ENCODE measurements at places on chromosomes 16 and 17.
A peak's percentile ranks its signal among the peaks of the same experiment; 100 is the strongest.

- DNase-seq = no peak
Observed at GRCh38 chr16:1958715-1959268, 546 bp upstream of the NDUFB10 start.

- no peak for DNase-seq
Observed at GRCh38 chr17:65066901-65067300, 10.4 kb upstream of the GNA13 start.

GRCh38 chr17:32142857-32143526 is 690 bp downstream of the RHOT1 start:
- no peak for DNase-seq

GRCh38 chr16:26070302-26071100 is 378.7 kb downstream of the HS3ST4 start:
- DNase-seq = no peak

GRCh38 chr17:56160422-56160821 is 7.1 kb downstream of the ANKFN1 start:
- DNase-seq = no peak

GRCh38 chr17:45051060-45051719 is at the start of gene DCAKD:
Gene DCAKD, minus strand, starts transcription at chr17:45051632. Its CDS starts 16,747 bp downstream, at chr17:45034885.
- DNase-seq = peak; percentile 70

DNA sequence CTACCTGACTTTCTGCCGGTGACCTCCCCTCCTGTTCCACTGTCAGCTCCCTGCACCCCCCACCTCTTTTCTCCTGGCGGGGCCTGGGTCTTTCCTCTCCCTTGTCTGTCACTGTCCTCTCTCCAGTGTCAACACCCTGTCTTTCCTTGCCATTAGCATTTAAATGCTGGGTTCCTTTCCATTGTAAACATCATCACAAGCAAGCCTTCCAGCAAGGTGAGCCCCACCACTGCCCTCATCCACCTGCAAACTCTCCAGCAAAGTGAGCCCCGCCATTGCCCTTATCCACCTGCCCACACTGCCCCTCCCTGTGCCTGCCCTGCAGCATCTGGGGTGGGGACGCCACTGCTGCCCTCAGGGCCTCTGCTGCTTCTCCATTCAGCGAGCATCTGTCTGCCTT is 195.0 kb downstream of the ENGASE start:
- DNase-seq = no peak

DNA sequence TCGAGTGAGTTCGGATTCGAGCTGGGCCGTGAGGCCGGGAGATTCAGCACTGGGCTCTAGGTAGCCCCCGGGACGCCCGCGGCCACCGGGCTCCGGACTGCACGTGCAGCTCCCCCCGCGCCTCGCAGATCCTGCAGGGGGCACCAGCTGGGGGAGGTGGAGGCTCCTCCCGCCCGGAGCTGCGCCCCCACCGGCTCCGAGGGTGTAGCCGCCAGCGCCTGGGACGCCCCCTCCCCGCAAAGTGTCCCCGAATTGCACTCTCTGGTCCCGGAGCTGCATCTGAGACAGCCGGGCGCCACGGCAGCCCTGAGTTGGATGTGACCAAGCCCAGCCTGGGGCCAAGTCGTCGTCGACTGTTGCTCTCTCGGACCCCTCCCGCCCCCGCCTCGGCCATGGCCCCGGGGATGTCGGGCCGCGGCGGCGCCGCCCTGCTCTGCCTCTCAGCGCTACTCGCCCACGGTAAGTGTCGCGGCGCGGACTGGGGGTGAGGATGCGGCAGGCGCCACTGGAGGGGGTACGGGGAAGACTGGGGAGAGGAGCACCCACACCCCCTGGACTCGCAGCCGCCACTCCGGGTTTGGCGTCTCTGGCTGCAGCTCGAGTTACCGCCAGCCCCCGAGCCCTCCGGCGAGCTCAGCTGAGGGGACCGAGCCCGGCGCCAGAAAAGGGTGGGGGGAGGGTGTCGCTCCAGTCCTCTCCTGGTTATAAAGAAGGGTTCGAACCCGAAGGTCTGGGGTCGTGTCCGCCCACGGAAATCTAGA is 1.5 kb downstream of the TMEM132E start:
- no peak for DNase-seq

GRCh38 chr16:13543850-13544249 is 376.1 kb upstream of the ERCC4 start:
- no peak for DNase-seq

DNA sequence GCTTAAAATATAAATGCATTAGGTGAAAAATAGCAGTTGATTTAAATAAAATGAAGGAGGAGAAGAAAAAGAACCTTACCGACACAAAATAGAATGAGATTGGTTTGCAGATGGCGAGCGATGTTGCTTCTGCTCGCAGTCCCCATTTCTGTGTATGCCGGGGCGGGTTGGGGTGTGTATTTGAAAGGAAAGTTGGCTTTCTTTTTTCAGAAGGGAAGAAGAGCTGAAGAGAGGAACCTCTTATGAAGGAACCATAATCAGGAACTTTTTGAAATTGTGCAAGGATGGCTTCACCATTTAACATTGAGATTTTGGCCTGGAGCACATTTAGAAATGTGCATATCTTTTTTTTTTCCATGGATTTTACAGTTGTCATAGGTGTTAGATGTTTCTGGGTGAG is at the start of gene IGSF6:
TSS of gene IGSF6 (minus strand) at position 156 of the 400 bp plus-strand sequence. CDS start at position 146, 10 bp downstream.
- no peak for DNase-seq

- DNase-seq = no peak
Observed at GRCh38 chr17:30299000-30299399, 7.3 kb upstream of the BLMH start.

- DNase-seq = no peak
Observed at GRCh38 chr17:61464130-61464842, 12.1 kb downstream of the TBX4 start.

- no peak for DNase-seq
Observed at GRCh38 chr16:67641779-67642708, 2.9 kb upstream of the CARMIL2 start.

- DNase-seq = no peak
Observed at GRCh38 chr16:58225965-58226602, 28.2 kb upstream of the CSNK2A2 start.

DNA sequence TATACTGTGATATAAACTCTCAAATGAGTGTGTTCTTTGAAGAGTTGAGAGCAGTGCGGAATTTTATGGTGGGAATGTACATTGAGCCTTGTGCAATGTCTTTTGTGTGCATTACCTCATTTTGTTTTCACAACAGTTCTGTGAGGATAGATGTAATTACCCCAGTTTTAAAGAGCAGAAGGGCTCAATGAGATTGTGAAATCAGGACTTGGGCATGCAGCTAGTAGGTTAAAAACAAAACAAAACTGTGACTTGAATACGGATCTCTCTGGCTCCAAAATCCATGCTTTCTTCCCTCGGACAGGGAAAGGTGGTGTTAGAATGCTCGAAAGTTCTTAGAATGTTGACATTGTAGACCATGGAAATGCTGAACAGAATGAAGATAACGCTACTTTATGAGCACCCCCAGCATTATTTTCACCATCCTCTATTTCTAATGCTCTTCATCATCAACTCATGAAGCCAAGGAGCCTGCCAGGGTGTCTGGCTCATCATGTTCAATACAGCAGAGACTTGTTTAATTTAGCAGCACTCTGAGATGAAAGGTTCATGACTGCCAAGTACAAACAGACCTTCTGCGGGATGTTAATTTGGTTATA is 17.1 kb downstream of the MRTFB start:
- DNase-seq = no peak

DNA sequence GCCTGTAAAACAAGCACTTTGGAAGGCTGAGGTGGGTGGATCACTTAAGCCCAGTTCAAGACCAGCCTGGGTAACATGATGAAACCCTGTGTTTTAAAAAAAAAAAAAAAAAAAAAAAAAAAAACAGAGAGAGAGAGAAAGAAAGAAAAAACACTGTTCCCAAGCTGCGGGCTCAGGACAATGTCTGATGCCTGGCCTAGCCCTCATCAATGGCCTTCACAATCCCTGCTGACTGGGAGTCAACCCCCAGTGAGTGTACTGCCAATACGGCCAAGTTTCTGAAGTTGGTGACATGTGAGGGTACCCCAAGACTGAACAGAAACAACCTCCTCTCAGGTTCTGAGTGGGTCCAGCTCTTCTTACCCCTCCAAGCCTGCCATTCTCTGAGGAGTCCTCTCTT is 116.5 kb downstream of the ZNF778 start:
- DNase-seq = no peak

- no peak for DNase-seq
Observed at GRCh38 chr16:46712911-46713310, 23.5 kb downstream of the ORC6 start.

DNA sequence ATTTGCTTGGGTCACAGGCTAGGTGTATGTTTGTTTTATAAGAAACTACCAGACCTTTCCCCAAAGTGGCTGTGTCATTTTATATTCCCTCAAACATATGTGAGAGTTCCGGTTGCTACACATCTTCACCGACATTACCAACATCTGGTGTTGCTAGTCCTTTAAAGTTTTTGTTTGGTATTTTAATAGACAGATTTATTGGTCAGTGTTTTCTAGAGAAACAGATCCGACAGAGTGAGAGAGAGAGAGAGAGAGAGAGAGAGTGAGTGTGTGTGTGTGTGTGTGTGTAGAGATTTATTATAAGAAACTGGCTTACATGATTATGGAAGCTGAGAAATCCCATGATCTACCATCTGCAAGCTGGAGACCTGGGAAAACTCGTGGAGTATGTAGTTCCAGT is 31.0 kb downstream of the LDHD start:
- no peak for DNase-seq

Measured in stimulated activated CD4-positive, alpha-beta T cell treated with anti-CD3 and anti-CD28 coated beads, Interleukin-1b, Interleukin-23, amount 100 ng/mL, for 1 hour (primary cell).